Glutamatergic neuron (in vitro differentiated cells): ENCODE measurements at places on chromosomes 1 and 21. TPM values are rescaled to one million over a fixed set of nuclear protein-coding genes. Genes with fewer than 3 reads are reported as not detected.

Gene CRP
- not detected for total RNA-seq

Gene CASZ1
- 18.3 TPM for total RNA-seq

Gene S100A3
- total RNA-seq = not detected

Gene TDRD5
- total RNA-seq = not detected

Gene PRAMEF18
- not detected for total RNA-seq

Gene KCNJ6
- 80.5 TPM for total RNA-seq

Gene TMEM82
- total RNA-seq = not detected
